ENCODE measurements at places on chromosomes 12 and 14.

DNA sequence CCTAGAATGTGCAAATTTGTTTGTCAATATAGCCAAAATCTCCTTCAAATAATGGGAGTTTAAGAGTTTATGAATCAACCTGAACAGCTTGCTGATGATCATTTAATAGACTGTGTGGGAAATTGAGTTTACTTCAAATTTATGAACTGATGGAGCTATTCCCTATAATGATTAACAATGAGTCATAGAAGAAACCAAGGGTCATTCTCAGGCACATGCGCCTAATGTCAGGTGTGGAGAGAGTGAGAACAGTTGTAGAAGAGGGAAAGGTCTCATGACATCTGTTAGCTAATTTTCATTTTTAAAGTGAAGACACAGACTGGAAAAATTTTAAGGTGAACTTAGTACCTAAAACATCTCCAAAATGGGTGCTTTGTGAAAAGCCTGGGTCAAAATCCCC is 191.8 kb downstream of the BMP4 start:
- no peak for DNase-seq

- no peak for DNase-seq
These were observed 206.0 kb upstream of the DIO3 start for GRCh38 chr14:101355284-101355683.

- no peak for DNase-seq
These were observed 190.1 kb downstream of the MED13L start for GRCh38 chr12:116087399-116087798.

- DNase-seq = no peak
These were observed 23.1 kb downstream of the FBRSL1 start for GRCh38 chr12:132513070-132513398.

GRCh38 chr14:68607867-68608573 is 184.8 kb downstream of the ZFP36L1 start:
- no peak for DNase-seq

- DNase-seq = peak; percentile 65
These were observed 618 bp downstream of the RNF34 start for GRCh38 chr12:121400332-121401139.

GRCh38 chr12:116127859-116128258 is 149.6 kb downstream of the MED13L start:
- no peak for DNase-seq

- no peak for DNase-seq
These were observed 618.5 kb downstream of the NRXN3 start for GRCh38 chr14:78788467-78789360.

DNA sequence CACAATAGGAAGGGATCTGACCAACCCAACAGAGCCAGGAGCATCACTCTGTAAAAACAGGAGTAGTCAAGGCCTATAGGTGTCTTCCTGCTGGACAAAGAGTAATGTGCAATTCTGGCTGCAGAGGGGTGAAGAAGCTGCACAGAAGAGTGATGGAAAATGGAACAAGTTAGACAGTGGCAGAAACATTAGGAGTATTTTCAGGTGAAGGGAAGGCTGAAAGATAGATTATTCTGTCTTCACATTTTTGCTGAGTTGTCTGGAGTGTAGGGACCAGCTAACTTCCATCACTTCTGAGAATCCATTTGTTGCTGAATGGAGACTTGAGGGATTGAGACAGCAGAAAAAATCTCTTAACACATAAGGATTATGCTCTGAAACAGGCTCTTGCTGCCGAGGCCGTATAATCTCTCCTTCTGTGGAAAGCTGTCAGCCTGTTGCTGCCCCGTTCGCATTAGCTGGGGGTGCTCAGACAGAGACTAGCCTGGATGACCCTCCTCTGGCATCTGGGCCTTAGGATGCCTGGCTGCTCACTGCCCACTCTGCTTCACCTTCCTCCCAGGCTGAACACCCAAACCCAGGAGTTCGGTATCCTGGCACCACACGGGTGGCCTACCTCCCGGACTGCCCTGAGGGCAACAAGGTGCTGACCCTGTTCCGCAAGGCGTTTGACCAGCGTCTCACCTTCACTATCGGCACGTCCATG is 3.1 kb upstream of the ARHGEF25 start:
- DNase-seq = no peak

- DNase-seq = no peak
These were observed 15.6 kb downstream of the PTGDR start for GRCh38 chr14:52283099-52283498.

- no peak for DNase-seq
These were observed 123.9 kb downstream of the BCL11B start for GRCh38 chr14:99148131-99148530.

DNA sequence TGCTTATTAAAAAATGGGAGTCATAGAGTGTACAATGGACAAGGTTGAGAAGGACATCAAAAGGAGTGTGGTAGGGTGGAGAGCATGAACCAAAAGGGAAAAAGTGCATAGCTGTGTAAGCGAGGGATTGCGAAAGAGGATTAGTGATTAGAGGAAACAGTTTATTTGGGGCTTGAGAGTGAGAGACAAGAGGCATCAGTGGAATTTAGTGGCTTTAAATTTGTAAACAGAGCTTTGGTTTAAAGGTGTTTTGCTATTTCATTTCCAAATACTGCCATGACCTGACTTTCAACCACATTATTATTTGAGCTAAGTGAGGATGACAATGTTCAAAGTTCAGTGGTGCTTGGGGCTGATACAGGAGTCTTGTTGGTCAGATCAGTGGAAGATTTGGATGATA is 53.4 kb downstream of the SLC16A7 start:
- DNase-seq = no peak

GRCh38 chr12:65339161-65339560 is 60.7 kb downstream of the MSRB3 start:
- no peak for DNase-seq

GRCh38 chr12:53998110-53998899 is 1.7 kb upstream of the HOXC9 start:
- DNase-seq = no peak

GRCh38 chr14:55864890-55865655 is 253.1 kb upstream of the PELI2 start:
- no peak for DNase-seq

- no peak for DNase-seq
These were observed at the start of gene NPAS3 for GRCh38 chr14:32938719-32939253. NPAS3 (plus strand) TSS chr14:32938879.

GRCh38 chr12:80936353-80936641 is 1.4 kb downstream of the LIN7A start:
- no peak for DNase-seq

GRCh38 chr14:97120204-97120603 is 323.0 kb downstream of the VRK1 start:
- DNase-seq = no peak

DNA sequence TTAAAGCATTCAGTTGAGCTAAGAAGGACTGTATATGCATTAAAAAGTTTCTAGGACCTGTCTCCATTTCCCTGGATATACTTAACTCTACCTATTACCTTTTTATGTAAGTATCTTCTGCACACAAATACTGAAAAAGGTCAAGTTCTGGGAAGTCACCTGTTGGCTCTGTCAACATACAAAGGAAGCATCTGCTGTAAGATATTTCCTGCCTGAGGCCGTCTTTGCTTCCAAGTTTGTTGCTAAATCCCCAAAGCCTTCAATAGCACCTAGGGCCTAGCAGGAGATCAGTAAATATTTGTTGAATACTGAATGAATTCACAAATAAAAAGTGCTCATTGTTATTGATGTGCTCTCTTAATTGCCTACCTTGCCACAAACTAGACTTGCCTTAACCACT is 188.4 kb downstream of the DUSP6 start:
- no peak for DNase-seq

GRCh38 chr14:71539650-71540285 is 392.5 kb upstream of the RGS6 start:
- no peak for DNase-seq

DNA sequence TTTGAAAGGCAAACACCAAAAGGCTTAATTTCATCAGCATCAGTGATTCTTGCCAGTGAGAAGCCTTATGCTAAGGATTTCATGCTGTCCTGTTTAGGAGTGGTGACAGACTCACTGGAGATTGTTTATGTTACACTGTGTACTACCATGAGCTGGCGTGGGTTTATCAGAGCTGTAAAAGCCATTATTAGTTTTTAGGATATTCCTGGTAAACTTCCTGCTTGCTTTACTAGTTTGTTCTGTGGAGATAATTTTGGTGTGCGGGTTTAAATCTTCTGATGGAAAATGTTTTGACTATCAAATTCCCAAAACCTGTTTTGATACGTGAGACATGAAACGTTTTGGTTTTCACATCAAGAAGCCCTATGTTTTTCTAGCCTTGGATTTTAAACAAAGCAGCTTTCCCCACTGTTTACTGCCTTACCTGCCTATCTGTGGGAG is 15.2 kb downstream of the PPFIBP1 start:
- DNase-seq = no peak

- DNase-seq = no peak
These were observed 29.3 kb upstream of the PWP1 start for GRCh38 chr12:107656302-107656701.

- DNase-seq = no peak
These were observed 180.5 kb downstream of the CAND1 start for GRCh38 chr12:67449591-67450052.

GRCh38 chr14:64569138-64569631 is 19.4 kb downstream of the PPP1R36 start:
- no peak for DNase-seq

DNA sequence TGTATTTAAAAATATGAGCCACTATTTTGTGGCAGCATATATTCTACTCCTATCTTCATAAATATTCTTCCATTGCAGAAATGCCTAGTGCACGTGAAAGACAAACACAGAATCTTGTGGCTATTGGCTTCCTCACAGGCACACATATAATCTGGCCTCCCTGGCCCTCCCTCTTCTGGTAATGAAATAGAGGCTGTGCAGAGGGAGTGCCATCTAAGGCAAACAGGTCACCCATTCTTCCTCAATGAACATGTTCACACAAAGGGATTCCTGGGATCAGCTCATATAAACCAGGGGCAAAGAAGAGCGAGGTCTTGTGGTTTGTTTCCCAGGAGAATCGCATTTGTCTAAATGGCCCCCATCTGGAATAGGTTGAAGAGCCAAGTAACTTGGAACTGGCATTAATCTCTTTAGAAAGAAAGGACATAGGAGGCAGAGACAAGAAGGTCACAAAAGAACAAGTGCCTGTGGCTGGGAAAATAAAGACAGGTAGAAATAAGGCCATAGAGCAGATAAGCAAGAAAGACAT is 171.6 kb upstream of the PTPRQ start:
- no peak for DNase-seq
